ENCODE measurements at places on chromosomes 4 and X.

GRCh38 chrX:134544135-134544512 is 84.2 kb downstream of the HPRT1 start:
- DNase-seq, result no peak

DNA sequence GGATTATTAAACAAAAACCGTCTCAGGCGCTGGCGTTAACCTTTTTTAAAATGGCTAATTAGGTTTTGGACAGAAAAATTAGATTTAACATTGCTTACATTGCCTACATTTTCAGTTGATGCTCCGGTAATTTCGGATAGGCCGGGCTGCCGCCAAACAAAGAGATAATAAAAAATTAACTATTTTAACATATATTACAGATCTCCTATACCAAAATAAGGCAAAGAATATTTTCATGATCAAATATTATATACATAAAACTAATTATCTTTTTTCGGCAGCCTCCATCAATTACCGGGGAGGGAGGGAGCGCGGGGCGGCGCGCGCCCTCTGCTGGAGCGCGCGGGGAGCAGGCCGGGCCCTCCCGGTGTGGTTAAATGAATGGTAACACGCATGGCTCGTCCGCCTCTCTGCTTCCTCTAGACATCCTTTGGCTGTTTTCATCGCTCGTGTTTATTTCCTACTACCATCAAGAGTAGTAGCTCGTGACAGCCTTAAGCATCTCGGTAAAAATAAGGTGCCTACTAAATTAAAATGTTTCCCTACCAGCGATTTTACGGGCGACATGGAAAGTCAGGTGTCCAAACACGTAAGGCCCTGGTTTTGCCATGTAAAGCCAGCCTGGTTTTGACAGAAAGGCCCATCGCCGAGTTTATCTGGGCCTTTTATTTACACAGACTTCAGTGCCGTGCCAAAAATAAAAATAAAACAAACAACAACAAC is 52.4 kb upstream of the TMEM33 start:
- DNase-seq, result peak; percentile 56

- DNase-seq, result no peak
Observed at GRCh38 chr4:152369203-152369901, 166.5 kb downstream of the FBXW7 start.

GRCh38 chr4:80172203-80172602 is 25.1 kb upstream of the PRDM8 start:
- DNase-seq, result peak; percentile 23

GRCh38 chrX:1086444-1087409 is 125.7 kb downstream of the CRLF2 start:
- DNase-seq, result no peak

DNA sequence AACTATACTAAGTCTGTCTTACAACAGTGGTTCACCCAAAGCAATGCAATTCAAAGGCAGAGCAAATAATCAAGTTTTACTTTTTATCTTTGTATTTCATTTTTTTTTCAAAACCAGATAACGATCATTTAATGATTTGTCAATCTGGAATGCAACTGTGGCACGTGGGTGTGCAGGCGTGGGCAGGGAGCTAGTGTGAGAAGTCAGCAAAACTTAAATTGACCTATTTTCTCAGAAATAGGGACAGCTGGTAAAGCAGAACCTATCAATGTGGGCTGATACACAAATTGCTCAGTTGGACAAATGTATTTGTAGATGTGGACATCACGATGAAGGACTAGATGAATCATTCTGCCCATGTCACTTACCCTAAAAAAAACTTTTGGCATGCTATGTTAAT is 105.6 kb downstream of the CBLL2 start:
- DNase-seq, result no peak
